ENCODE measurements at places on chromosomes 11 and 22.

DNA sequence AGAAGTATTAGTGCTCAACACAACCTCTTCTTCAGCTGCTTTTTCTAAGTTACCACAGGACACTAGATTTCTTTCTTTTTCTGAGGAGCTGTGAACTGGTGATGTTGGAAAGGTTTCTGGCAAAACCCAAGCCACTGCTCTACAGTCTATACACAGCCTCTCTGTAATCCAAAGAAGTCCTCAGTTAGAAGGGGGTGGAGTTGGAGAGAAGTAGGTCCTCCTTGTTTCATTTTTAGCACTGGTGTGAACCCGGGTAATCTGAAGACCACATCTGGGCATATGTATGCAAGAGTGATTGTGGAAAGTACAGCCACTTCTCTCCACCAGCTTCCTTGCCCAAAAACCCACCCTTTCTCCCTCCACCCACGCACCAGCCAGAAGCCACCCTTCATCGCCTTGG lies 1168.1 kb downstream of the LRRC4C start:
- DNase-seq: no peak

DNA sequence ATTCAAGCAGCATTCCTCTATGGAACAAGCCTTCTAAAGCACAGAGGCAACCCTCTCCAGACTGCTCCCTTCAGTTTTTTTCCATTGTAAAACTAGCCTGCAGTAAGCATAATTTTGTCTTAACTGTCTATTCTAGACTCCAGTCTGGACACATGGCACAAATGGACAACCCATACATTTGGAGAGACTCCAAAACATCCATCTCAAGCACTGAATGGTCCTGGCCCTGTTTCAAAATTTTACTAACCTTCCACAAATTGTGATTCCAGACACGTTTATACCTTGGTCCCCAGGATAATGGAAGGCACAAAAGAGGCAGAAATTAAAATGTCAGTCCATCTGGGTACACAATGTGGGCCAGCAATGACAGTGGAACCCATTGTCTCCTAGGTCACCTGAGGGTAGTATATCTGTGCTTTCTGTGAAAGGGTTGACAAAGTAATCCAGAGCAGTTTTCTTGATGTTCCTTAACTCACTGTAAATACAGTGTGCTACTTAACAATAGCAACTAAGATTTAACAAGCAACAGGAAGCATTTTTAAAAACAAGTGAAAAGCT lies 16.2 kb upstream of the SESN3 start:
- DNase-seq: no peak

- no peak for DNase-seq
Observed at GRCh38 chr22:23220485-23221350, 40.4 kb downstream of the BCR start.

GRCh38 chr11:123020968-123021367 lies 39.3 kb upstream of the BSX start:
- peak; percentile 25 for DNase-seq

- no peak for DNase-seq
Observed at GRCh38 chr11:95451682-95452081, 220.7 kb upstream of the SESN3 start.

- DNase-seq: peak; percentile 23
Observed at GRCh38 chr11:120929664-120930154, 94.2 kb upstream of the TBCEL start.

DNA sequence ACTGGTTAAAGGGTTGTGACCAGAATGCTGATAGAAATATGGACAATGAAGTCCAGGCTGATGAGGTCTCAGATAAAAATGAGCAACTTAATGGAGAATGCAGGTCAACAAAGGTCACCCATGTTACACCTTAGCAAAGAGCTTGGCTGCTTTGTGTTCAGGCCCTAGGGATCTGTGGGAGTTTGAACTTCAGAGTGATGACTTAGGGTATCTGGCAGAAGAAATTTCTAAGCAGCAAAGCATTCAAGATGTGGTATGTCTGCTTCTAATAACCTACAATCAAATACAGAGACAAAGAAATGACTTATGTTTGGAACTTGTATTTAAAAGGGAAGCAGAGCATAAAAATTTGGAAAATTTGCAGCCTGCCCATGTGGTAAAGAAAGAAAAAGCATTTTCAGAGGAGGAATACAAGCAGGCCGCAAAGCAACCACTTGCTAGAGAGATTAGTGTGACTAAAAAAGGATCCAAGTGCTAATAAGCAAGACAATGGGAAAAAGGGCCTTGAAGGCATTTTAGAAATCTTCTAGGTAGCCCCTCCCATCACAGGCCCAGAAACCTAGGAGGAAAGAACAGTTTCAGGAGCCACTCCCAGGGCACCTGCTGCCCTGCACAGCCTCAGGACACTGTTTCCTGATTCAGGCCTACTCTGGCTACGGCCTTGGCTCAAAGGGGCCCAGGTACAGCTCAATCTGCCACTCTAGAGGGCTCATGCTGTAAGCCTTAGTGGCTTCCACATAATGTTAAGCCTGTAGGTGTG lies 41.3 kb downstream of the TNKS1BP1 start:
- DNase-seq: no peak

DNA sequence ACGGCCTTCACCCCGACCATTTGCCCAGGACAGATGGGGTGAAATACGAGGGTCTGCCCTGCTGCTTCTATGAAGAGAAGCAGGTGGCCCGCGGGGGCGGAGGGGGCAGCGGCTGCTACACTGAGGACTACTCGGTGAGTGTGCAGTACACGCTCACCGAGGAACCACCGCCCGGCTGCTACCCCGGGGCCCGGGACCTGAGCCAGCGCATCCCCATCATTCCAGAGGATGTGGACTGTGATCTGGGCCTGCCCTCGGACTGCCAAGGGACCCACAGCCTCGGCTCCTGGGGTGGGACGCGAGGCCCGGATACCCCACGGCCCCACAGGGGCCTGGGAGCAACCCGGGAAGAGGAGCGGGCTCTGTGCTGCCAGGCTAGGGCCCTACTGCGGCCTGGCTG lies 11.2 kb downstream of the C22orf31 start:
- no peak for DNase-seq

- no peak for DNase-seq
Observed at GRCh38 chr11:16030664-16031063, 325.7 kb downstream of the SOX6 start.

DNA sequence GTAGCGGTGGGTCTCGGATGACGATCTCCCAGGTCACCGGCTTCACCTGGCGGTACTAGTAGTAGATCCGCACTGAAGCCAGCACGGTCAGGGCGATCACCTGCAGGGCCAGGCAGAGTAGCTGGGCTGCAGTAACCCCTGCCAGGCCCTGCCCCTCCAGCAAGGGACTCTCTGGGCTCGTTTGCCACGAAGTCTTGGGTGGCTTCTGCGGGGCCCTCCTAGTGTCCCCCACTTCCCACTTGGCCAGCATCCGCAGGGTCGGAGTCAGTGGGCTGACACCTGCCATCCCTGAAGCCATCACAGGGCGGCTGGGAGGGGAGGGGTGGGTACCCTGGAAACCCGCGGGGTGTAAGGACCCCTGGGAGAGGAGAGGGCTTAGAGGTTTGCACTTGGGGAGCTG lies 214.0 kb downstream of the OR4C45 start:
- no peak for DNase-seq

DNA sequence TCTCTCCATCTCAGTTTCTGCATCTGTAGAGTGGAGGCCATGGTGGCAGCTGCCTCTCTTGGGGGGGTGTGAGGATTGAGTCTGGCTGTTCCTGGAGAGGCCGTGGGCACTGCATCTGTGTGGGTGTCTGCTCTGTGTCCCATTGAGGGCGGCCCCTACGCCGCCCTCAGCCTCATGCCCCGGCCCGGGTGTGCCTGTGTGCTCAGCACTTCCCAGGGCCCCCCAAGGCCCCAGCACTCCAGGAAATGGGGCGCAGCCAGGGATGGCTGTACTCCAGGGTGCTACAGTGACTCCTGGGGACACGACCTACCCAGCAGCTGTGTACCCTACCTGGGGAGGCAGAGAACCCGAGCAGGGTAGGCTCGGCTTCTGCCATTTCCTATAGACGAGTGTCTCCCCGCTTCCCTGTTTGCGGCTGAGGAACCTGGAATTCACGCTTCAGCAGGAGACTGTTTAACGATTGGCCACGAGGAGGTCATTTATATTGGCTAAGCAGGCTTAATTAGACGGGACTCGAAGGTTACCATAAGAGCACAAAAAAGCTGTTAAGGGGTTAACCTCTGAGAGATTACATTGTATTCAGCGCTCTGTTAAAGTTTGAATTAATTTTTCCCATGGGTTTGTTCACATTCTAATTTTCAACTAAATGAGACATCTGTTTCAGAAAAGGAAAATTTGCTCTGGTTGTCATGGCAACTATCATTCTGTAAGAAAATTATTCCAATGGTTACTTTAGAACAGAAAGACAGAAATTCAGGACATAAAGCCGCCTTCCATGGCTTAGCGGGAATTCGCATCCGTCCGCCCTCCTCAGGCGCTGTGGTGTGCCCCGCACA lies 76.4 kb downstream of the MPPED1 start:
- no peak for DNase-seq

DNA sequence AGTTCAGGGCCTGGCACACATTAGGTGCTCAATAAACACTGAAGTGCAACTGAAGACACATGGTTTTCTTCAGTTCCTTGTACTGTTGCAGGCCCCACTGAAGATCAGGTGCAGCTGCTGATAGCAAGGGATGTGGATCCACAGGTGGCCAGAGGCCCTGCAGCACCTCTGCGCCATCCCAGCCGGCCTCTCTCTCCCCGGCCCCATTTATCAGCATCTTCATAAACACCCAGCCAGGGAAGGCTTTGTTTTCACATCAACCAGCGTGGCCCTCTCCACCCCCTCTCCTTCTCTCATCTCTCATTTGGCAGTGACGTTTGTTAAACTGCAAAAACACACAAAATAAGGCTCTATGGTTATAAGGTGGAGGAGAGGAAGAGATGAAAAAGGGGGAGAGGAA lies 528.8 kb downstream of the BUD13 start:
- DNase-seq: no peak

- DNase-seq: no peak
Observed at GRCh38 chr11:106403751-106404150, 326.3 kb downstream of the AASDHPPT start.

- no peak for DNase-seq
Observed at GRCh38 chr11:126702165-126702720, 298.3 kb downstream of the KIRREL3 start.

- no peak for DNase-seq
Observed at GRCh38 chr11:69954756-69955155, 123.4 kb upstream of the ANO1 start.

GRCh38 chr11:11717064-11717725 lies 95.4 kb upstream of the GALNT18 start:
- no peak for DNase-seq

DNA sequence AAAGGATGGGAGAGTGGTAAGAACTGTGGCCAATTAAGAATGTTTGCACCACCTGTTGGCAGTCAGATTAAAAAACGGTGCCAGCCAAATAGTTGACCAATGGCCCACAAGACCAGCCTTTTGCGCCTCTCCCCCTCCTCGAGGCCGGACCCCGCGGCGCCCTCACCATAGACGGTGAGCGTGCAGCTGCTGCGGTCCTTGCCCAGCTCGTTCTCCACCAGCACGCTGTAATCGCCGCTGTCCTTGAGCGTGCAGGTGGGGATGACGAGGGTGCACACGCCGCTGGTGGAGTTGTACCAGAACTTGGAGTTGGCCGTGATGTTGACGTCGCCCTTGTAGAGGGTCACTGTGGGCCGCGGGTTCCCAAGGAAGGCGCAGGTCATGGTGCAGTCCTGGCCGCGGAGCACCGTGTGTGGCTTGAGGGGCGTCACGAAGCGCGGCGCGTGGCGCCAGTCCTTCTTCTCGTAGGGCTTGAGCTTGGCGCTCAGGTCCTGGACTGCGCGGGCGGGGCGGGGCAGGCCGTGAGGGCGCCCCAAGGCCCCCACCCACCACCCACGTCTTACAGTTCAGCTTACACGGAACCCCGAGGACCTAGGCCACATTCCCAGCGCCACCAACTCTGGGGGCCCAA lies 7.2 kb downstream of the TMEM86A start:
- no peak for DNase-seq

DNA sequence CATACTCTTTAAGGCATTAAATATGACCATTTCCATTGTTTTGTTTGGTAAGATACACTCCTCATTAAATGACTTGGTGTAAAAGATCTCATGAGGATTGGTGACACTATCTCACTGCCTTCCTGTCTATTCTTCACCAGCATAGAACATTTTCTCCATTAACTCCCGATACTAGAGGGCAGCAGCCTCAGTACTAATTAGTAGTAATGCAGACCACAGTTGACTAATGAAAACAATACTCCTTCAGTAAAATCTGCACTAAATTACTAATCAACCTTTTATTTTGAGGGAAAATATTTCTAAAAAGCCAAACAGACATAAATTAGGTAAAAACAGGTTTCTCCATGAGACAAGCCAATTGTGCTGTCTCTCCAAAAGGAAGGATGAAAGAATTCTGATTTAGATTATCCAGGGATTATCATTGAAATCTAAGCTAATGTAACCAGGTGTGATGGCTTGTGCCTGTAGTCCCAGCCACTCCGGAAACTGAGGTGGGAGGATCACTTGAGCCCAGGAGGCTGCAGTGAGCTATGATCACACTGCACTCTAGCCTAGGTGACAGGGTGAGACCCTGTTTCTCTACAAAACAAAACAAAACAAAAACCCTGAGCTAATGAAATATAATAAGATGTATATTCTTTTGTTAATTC lies 9.4 kb downstream of the PGM2L1 start:
- DNase-seq: peak; percentile 60

- DNase-seq: no peak
Observed at GRCh38 chr22:38494498-38494897, 11.6 kb downstream of the DDX17 start.

- no peak for DNase-seq
Observed at GRCh38 chr11:128615076-128615475, 27.7 kb upstream of the ETS1 start.

All from SK-N-DZ (cell line).